GM12878 (cell line): ENCODE measurements at places on chromosomes 11 and 22. TPM values are rescaled to one million over a fixed set of nuclear protein-coding genes. Genes with fewer than 3 reads are reported as not detected.

Gene MMP27
- total RNA-seq = not detected in 2 replicates

Gene FBLN1
- total RNA-seq = 0.51 and 0.90 TPM in 2 replicates

Gene PAX6
- 0.26 and 0.53 TPM in 2 replicates for total RNA-seq

Gene PHETA2
- total RNA-seq = 2.0 and 2.6 TPM in 2 replicates

Gene OR10D3
- not detected in 2 replicates for total RNA-seq

Gene FGF4
- not detected in 2 replicates for total RNA-seq

Gene ASPHD2
- 10.6 TPM in 2 replicates for total RNA-seq

Gene MOV10L1
- not detected in 2 replicates for total RNA-seq

Gene TBX10
- total RNA-seq = 0.16 and 0.26 TPM in 2 replicates

Gene ENTHD1
- total RNA-seq = 0.15 and 0.21 TPM in 2 replicates

Gene VPS11
- 22.9 and 25.9 TPM in 2 replicates for total RNA-seq

Gene THOC5
- 40.9 and 44.9 TPM in 2 replicates for total RNA-seq

Gene C2CD2L
- 9.6 and 11.0 TPM in 2 replicates for total RNA-seq

Gene CASP1
- total RNA-seq = 11.1 and 12.9 TPM in 2 replicates

Gene KIRREL3
- not detected in 2 replicates for total RNA-seq

Gene CACNA1I
- 0.03 TPM in 2 replicates for total RNA-seq

Gene HSPB2
- not detected in 2 replicates for total RNA-seq

Gene GGTLC2
- not detected in 2 replicates for total RNA-seq

Gene OR52I1
- not detected in 2 replicates for total RNA-seq

Gene MS4A2
- not detected in 2 replicates for total RNA-seq

Gene IL10RA
- 10.8 and 11.8 TPM in 2 replicates for total RNA-seq
